Stimulated activated CD4-positive, alpha-beta T cell treated with anti-CD3 and anti-CD28 coated beads, TNF-alpha, amount 100 ng/mL, for 1 hour (primary cell): ENCODE measurements at places on chromosomes 6 and 20.

GRCh38 chr6:147664092-147664491 lies 155.6 kb downstream of the SAMD5 start:
- DNase-seq = no peak

- DNase-seq = no peak
Observed at GRCh38 chr20:57900226-57900905, 190.6 kb upstream of the PMEPA1 start.

DNA sequence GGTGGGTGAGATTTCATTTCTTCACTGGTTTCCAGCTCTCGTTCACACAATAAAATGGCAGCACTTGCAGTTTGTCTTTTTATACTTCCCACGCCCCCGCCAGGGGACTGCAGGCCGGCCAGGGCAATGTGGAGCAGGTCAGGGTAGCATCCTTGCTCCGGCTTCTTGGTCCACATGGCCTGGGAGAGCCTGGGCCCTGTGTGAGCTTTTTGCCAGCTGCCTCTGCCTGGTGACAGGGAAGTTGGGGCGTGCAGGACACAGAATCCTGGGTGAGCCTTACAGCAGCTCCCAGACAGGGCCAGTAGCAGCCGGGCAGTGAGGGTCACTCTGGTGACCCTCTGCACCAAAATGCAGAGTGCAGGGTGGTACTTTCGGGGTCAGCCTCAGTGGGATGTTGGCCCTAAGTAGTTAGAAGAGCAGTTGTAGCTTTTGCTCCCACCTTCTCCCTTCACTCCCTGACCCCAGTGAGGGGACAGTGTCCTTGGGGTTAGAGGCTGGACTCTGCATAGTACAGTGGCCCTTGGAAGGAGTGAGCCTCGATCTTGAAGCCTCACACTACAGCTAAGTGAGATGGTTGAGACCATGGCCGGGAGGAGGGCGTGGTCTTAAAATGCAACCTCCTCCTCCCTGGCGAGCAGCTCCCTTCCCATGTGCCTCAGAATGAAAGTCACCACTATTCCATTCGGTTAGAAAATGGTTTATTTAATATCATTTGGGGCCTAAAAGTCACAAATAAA lies 23.8 kb downstream of the PYGB start:
- DNase-seq = no peak

DNA sequence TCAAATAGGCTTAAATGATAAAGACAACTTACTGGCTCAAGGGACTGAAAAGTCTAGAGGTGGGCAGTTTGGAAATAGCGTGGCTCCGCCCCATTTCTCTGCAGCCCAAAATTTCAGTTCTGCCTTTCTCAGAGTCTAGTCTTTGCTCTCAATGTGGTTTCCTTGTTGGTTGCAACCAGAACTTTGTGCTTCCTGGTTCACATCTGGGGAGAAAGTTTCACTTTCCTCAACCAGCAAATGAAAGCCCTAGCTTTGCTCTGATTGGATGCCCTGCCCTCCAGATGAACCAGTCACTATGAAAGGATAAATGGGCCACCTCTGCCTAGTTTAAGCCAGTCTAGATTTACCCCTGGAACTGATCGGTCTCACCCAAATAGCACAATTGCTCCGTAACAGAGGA lies 14.9 kb downstream of the SYCP2L start:
- DNase-seq = no peak

- no peak for DNase-seq
Observed at GRCh38 chr6:149843051-149843633, 21.0 kb downstream of the LRP11 start.

DNA sequence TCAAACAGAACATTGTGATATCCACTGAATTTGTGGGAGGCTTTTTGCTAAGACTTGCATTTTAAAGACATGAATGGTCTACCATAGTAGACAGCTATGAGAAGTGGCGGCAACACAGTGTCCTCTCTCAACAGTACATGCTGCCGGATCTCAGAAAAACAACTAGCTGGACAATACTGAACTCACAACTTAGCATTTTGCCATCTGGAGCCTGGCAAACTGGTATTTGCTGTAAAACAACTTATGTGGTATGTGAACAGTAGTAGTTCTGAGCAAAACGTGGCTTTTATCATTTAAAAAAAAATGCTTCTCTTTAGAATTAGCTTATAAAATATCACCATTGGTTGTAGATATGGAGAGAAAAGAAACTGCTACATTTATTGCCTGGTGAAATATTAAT lies 3.3 kb upstream of the PXDC1 start:
- DNase-seq = no peak
